ENCODE measurements at places on chromosomes 6 and 20.

GRCh38 chr6:42522942-42523814, 40.7 kb upstream of the UBR2 start:
- no peak for DNase-seq

DNA sequence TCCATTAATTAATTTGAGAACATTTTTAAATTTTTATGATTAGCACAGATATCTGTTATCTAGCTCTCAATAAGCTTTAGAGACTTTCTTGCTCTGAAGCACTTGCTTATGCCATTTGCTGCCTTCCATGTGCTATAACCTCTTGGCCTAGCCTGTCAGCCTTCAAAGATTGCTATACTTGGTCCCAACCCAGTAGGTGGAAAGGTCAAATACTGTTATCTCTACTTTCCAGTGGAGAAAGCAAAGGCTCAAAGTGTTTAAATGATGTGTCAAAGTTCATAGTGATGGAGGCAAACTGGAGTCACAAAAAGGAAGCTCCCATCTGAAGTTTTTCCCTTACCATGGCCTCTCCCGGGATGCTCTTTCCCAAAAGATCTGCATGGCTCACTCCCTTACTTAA, 125.1 kb downstream of the PKHD1 start:
- DNase-seq: no peak

DNA sequence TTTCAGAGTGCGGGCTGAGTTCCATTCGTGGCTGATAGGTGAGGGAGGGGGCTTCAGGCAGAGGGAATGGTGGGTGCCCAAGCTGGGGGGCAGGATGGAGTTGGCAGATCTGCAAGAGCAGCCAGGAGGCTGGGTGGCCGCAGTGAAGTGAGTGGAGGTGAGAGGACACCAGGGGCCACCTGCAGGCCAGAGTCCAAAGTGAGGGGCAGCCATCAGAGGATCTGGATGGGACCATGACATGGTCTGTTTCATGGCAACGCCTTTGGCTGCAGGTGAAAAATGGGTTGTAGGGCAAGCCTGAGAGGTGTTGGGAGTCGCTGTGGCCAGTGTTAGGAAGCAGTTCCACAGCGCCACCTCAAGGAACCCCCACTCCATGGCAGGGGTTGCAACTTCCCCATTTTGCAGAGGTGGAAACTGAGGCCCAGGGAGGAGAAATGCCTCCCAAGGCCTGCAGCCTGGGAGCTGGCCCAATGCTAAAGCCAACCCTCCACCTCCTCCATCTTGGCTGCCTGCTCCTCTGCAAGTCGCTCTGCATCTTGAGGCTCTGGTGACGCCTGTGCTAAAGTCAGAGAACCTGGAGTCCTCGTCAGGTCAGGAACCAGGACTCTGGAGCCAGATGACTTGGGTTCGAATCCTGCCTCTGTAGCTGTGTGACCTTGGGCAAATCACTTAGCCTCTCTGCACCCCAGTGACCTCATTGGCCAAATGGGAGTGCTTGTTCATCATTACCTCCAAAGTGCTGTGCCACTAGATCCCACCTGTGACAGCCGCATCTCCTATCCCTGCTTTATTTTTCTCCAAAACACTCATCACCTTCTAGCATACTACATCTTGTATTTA, 153.8 kb downstream of the CEBPB start:
- no peak for DNase-seq

DNA sequence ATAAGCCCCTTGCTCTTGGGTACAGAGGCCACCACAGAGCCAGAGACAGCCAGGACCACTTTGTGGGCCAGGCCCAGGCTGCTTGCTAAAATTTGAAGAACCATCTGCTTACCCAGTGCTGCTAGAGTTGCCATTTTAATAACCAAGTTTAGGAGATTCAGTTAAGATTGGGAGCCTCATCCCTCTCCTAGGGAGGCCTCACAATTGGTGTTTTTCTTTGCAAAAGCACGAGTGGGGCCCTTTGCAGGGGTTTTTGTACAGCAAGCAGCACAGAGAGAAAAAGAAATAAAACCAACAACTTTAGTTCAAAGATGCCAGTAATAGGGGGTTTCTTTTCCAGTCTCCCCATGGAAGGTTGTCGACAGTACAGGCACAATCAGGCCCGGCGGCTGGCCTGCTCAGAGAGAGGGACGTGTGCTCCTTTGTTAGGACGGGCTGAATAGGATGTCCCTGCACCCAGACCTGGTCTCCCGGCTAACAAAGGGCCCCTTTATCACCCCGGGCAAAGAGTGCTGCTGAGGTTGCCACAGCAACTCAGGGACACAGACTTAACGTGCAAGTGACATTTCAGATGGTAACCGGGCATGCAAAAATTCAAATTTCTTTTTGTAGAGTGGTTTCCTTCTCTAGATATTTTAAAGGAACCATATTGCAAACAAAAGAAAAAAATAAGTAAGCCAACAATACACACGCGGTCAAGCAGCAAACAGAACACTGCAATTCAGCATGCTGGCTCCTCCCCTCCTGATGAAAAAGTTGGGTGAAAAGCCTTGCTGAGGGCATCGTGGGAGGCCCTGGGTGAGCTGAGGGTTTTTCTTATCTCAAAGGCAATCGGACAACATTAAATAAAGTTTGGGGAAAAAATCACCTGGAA, 10.5 kb upstream of the TOX2 start:
- DNase-seq: no peak

DNA sequence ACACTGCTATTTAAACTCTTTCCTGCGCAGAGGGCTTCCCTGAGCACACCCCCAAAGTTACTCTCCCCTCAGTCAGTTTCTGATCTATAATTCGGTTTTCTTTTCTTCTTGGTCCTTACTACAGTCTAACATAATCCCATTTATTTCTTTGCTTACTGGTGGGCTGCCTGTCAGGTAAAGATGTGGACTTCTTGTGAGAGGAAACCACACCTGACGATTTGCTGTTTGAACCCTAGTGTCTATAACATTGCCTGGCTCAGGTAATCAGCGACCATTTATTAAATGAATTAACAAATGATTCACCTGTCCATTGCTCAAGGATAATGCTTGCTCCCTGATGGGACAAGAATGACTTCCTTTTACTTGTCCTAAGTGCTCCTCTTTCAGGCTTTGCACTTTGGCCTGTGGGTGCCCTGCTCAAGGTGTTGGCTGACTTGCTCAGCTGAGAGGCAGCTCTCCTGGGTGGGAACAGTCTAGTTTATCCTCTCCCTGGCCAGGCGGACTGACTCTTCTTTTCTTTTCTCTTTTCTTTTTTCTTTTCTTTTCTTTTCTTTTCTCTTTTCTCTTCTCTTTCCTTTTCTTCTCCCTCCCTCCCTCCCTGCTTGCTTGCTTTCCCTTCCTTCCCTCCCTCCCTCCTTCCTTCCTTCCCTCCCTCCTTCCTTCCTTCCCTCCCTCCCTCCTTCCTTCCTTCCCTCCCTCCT, 233.1 kb downstream of the BCAS1 start:
- DNase-seq: no peak

GRCh38 chr6:20427856-20428255, 26.2 kb downstream of the E2F3 start:
- no peak for DNase-seq

- no peak for DNase-seq
These were observed 30.3 kb downstream of the TBPL1 start for GRCh38 chr6:133983099-133983939.

- DNase-seq: no peak
These were observed 41.0 kb downstream of the GFOD1 start for GRCh38 chr6:13446381-13446780.

GRCh38 chr6:14824060-14824459, 421.8 kb upstream of the JARID2 start:
- DNase-seq: no peak

GRCh38 chr20:58543274-58543673, 28.1 kb upstream of the APCDD1L start:
- no peak for DNase-seq

DNA sequence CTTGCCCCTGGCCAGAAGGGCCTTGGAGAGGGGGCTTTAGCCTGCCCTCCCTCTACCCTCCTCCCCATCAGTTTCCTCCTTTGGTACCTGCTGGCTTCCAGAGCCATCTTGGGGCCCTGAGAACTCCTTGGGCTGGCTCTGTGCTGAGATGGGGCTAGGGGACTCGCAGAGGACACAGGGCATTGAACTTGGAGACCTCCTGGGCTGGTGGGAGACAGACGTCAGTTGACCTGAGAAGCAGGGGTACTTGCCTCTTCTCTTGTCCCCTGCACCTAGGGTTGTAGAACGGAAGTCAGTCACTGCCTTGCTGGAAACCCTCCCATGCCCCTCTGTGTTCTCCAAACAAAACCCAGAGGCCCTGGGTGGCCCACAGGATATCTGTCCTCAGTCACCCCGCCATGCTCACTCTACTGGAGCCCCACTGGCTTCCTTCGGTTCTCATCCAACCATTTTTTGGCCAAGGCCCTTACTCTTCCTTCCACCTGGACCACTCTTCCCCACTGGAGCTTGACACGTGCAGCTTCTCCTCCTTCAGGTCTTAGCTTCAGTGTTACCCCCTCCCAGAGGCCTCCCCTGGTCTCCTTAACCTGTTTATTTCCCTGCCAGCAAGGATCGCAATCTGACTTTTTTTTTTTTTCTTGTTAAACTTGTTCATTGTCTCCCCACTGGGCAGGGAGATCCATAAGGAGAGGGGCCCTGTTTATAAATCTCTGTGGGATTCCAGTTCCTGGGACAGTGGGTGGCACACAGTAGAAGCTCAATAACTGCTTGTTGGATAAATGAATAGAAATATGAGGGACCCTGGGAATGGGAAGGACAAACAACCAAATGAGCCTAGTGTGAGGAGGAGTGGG, 971 bp downstream of the RBCK1 start:
- no peak for DNase-seq

- DNase-seq: no peak
These were observed 1235.5 kb upstream of the CITED2 start for GRCh38 chr6:140609956-140610355.

DNA sequence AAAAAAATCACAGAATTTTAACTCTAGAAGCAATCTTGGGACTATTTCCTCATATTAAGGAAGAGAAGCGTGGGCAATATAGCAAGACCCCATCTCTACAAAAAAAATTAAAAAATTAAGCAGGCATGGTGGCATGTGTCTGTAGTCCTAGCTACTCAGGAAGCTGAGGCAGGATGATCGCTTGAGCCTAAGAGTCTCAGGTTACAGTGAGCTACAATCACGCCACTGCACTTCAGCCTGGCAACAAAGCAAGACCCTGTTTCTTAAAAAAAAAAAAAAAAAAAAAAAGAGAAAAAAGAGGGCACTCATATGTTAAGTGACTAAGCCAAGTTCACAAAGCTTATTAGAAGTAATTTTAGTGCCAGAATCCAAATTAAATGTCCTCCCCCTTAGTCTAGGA, 100.8 kb downstream of the SESN1 start:
- DNase-seq: no peak

DNA sequence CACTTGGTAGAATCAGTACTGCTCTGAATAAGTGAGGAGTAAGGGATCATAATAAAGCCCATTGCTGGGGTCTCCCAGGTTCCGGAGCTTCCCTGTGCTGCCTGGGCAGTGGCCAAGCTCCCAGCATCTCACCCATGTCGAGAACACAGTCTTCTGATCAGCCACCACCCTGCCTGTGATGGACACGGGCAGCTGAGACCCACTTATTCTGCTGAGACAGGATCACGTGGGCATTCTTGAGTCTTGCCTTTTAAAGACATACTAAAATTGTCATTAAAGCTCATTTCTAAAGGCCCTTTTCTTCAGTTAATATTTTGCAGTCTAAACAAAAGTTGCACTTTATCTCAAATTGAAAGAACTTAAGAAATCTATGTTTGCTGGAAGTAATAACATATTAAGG, 42.7 kb upstream of the SLC22A2 start:
- DNase-seq: no peak

DNA sequence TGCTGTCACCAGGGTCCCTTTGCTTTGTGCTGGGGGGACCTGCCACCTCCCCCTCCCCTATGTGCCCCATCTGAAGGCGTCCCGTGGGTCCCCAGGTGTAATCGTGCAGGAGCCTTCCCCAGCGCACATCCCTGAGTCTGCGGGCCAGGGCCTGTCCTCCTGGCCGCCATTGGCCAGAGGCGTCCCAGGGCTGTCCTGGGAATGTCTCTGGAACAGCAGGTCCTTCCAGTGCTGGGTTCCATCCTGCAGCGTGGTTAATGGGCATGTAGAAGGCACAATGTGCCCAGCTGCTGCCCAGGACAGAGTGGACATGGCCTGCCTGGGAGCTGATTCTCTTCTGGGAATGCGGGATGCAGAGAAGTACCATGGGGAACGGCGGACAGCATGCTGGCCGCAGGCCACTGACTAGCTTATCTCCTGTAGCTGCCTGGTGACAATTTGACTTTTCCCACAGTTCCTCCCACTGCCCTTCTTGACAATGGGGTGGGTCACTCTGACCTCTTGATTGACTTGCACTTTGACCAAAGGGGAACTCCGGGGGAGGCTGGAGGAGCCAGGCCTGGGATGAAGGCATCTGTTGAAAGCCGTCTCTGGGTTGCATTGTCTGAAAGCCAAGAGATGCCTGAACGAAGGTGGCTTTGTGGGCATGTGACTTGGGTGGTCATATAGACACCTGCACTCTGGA, 64.0 kb downstream of the CTCFL start:
- DNase-seq: no peak

- DNase-seq: no peak
These were observed 615.0 kb downstream of the C6orf118 start for GRCh38 chr6:164694386-164694785.

DNA sequence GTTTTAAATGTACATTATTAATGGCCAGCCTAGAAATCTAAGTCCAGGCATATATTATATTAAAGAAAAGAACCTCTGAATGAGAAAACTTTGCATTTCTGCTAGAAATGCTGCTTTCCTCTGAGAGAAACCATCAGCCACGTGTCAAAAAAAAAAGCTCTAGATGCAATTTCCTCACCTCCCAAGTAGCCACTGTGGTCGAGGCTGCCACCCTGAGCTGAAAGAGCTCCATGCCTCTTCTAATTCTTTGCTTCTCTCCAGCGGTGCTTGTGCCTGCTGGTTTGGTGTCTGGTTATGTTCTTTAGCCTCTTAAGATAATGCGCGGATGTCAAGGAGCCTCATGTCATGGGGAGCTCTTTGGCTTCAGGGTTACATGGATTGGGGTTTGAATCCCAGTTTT, 316.0 kb downstream of the TFAP2C start:
- peak; percentile 37 for DNase-seq

DNA sequence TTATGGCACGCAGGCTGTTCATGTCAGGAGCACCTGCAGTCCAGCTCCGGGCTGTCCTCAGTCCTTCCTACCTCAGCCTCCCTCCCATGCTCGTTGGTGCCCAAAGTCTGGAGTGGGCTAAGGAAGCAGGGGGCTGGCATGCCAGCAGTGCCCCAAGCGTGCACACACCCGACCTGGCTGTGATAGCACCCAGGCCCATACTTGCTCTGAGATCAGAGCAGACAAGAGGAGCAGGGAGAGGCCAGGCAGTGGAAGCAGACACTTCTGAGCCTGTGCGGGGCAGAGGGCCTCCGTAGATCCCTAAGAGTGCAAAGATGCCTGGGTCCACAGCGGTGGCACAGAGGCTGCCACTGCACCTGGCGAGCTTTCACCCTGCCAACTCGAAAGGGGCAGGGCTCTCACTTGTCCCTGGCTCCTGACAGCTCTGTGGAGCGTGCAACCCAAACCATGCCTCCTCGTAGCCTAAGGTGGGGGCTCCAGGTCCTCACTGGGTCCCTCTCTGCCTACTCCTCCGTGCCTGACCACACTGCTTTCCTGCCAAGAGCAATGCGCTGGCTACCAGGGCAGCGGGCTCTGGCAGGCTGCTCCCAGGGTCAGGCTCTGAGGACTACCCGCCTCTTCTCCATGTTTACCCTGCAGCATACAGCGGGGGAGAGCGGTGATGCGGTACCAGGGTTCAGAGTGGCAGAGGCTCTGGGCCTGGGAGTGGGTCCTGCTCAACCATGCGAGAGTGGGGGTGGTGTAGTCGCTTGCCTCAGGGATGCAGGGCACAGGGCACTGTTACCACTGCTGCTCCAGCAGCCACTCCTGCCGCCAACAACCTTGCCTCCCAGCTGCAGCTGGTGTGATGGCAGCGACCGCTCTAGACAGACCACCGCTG, 59.5 kb downstream of the MANEA start:
- no peak for DNase-seq

GRCh38 chr20:10953437-10953836, 279.6 kb upstream of the JAG1 start:
- DNase-seq: no peak
